ENCODE measurements at places on chromosomes 4 and X.

DNA sequence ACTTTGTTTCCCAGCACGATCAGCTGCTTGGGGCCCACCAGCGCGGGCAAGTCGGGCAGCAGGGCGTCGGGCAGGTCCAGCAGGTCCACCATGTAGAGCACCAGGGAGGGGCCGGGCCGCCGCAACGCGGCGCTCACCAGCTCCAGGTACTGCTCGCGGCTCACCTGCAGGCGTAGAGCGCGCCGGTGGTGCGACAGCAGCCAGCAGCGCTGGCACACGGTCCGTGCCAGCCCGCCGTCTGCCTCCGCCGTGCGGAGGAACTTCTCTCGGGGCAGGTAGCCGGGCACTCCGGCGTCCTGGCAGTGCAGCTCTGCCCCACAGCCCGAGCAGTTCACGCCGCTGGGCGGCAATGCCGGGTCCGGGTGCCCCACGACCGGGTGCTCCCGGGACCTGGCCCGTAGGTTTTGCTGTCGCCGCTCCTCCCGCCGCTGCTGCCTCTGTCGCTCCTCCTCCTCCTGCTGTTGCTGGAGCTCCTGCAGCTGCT lies 527 bp downstream of the NOA1 start:
- peak; percentile 47 for DNase-seq

DNA sequence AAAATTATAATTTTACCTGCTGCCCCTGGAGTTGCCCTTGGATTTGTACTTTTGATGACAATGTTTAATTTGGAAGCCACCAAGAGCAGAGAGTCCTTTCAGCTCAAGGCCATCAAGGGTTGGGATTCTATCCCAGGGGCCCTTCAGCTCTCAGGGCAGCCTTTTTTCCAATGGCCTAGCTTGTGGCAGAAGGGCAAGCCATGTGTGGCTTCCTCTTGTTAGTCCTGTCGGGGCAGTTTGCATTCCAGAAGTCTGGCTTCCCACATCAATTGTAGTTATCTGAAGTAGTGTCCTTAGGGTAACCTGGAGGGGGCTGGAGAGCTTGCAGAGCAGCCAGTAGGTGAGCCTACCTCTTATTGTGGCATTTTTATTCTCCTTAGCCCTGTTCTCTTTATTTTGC lies 569.4 kb downstream of the TRAM1L1 start:
- DNase-seq, result no peak

GRCh38 chr4:3458371-3458770 lies 4.7 kb upstream of the DOK7 start:
- DNase-seq, result no peak

- no peak for DNase-seq
Observed at GRCh38 chr4:168655182-168655581, 158.3 kb downstream of the PALLD start.

DNA sequence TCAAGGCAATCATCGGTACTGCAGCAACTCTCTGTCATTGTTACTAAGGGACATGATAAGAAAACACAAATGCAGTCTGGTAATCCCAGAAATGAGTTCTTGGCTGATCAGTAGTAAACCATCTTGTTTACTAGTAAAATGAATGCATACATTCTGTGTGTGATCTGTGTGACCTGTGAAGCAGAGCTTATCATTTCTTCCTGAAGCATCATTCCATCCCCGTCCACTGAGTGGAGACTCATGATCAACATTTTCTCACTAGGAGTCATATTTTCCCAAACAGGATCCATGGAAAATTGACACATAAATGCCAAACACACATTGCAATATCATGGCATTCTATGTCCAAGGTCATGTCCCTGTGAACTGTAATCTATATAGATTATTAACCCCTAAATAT lies 226.1 kb downstream of the ANKRD50 start:
- no peak for DNase-seq

GRCh38 chr4:88360791-88361190 lies 17.9 kb upstream of the HERC6 start:
- no peak for DNase-seq

DNA sequence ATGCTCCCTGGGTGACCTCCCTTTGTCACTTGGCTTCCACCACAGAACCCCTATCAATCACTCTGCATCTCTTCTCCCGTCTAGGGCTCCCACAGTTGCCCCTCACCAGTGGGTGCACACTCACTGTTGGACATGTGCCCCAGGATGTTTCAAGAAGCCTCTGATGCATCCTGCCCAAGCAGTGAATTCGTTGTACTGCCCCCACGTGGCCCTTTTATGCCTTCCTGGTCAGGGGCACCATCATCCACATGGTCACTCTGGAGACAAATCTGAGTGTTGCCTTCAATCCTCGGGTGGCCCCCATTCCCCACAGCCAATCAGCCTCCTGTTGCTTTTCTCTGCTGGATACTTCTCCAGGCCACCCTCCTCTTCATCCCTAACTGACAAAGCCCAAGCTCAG lies 12.2 kb downstream of the ITIH6 start:
- DNase-seq, result no peak

DNA sequence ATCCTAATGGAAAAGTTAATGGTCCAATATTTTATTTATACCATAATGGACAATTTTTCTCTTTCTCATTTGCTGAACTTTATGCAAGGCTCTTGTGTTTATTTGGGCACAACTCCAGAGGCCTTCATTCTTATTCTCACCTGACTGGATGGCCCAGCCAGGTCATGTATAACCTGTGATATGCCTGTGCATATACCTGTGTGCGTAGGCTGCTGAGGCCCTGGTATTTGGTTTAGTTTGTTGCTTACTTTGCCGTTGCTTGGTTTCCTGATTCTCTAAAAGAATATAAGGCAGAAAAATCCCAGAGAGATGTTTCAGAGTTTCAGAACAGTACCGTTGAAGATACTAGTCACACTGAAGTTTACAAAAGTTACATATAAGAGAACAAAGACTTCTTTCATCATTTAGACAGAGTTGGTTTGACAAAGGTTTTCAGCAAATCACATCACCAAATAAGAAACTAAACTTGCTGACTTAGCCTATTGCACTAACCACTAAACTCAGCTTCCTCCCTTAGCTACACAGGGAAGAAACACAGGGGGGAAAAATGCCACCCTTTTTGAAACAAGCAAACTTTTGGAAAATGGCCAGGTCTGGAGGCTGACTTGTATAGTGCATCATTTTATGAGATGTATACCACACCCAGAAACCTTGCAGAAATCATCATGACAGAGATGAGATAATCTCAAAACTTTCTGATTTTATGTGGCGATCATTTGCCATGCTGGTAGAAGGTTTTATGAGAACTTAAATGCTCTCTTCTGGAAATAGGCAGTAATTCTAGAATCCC lies 248.5 kb downstream of the GRIA3 start:
- DNase-seq, result no peak

- no peak for DNase-seq
Observed at GRCh38 chr4:16807355-16807754, 91.1 kb downstream of the LDB2 start.

- DNase-seq, result no peak
Observed at GRCh38 chrX:118251271-118251670, 94.6 kb upstream of the WDR44 start.

- DNase-seq, result no peak
Observed at GRCh38 chr4:153747406-153747955, 12.3 kb downstream of the RNF175 start.

DNA sequence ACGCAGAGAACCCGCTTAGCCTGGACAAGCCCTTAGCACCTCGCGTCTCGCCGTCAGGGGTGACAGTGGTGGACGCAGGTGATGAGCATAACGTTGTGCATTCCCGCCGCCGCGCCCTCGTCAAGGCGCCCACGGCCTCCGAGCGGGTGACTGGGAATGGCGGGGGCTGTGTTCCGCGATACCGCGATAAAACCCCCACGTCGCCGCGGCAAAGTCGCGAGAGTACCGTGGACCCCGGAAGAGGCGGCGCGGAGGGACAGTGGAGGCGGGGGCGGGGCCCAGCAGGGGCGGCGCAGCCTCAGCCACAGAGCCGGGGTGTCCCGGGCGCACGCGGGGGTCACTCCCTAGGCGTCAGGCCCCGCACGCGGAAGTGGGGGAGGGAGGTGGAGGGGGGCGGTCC lies 53.8 kb downstream of the ZFYVE28 start:
- DNase-seq, result no peak

DNA sequence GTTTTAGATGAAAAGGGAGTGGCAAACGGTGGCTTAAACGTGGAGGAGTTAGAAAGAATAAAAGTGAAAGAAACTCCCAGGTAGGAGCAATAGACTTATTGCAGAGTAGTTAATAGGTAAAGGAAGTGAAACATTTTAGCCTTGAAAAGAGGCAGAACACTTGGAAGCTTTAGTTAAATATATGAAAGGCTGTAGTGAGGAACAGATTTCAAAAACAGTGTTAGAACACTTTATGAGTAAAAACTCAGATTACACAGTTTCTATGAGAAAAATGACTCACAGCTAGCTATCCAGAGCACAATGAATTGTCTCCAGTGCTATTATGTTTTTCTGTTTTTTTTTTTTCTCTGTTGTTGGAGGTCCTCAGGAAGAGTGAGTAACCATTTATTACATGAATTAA lies 45.8 kb downstream of the TACR3 start:
- no peak for DNase-seq

DNA sequence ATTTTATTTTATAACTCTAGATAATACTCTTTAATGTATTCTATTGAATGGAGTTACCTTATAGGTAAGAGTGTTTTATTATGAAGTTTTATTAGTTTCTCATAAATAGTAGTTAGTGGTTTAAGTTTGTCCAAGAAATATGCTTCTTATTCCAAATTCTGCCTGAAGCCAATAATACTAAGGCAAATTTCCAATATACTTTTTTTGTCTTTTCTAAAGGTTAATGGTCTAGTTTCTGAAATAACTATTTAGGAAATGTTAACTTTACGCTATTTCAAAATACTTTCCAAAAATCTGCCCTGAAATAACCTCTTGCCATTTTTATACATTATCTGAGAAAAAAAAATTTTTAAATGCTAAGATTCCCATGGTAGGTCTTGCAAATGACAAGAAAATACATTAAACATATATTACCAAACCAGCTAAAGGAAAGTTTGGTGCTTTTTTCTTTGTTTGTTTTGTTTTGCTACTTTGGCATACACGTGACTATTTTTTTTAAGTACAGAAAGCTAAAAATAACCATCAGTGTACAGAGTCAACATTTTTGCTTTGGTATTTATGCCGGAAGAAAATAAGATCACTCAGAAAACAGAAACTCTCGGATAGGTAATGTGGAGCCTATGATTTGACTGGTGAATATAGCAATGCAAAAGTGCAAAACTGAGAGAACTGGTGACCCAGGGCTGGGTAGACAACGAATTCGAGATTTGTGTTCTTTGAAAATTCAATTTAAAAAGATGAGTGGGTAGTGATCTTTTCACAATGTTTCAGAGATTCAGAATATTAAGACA lies 29.8 kb downstream of the PCDH18 start:
- no peak for DNase-seq

DNA sequence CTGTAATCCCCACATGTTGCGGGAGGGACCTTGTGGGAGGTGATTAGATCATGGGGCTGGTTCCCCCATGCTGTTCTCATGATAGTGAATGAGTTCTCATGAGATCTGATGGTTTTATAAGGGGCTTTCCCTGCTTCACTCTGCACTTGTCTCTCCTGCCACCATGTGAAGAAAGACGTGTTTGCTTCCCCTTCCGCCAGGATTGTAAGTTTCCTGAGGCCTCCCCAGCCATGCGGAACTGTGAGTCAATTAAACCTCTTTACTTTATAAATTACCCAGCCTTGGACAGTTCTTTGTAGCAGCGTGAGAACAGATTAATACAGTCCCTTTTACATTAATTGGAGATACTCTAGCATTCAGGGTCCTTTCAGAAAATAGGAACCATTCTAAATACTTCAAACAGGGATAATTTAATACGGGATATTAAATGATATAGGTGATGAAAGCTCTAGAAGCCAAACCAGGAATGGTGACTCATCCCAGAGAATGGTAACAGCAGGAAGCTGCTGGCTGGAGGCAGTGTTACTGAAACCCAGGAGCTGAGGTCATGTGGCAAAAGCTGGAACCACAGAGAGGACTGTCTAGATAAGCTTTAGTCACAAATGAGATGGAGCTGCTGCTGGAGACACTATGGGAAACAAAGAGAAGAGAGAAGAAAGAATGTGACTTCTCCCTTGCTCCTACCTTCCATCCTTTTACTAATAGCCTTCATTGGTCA lies 57.3 kb downstream of the GSTCD start:
- DNase-seq, result no peak

DNA sequence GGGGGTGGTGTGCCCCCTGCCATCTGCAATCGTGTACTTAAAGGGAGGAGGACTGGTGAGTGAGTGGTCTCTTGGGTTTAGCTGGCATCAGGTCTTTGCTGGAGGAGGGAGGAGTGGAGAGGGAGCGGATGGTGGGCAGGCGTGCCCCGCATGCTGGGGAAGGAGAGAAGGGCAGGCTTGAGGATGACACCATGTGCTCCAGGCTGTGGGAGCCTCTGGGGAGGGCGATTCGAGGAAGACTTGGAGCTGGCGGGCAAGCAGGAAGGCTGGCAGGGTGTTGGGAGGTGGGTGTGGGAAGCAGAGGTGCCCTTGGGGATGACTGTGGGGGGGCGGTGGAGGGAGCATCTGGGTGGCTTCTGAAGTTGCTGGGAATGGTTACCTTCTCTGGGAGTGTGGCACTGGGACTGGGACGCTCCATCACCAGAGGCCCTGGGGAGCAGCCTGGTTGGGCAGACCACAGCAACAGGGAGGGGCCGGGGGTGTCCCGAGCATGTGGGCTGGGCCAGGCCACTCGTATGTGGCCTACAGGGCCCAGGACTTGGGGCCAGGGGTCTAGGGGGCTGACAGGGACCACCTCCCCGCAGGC lies 30.8 kb upstream of the AFAP1 start:
- DNase-seq, result no peak

DNA sequence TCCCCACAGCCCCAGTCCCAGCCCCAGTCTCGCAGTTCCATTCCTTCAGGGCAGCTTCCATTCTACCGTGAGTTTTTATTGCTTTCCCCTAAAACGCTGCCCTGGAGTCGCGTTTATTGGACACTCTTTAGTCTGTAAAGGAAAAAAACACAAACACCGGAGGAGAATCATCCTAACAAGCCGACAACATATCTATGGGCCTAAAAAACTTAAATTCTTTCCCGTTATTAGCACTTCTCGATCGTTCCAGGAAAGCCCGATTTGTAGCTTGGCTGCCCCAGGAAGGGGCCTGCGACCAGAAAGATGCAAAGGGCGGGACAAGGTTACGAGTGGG lies 178.5 kb downstream of the CBR4 start:
- no peak for DNase-seq

- no peak for DNase-seq
Observed at GRCh38 chr4:168885400-168885799, 124.7 kb downstream of the CBR4 start.

- no peak for DNase-seq
Observed at GRCh38 chr4:155288999-155289398, 80.6 kb downstream of the NPY2R start.

DNA sequence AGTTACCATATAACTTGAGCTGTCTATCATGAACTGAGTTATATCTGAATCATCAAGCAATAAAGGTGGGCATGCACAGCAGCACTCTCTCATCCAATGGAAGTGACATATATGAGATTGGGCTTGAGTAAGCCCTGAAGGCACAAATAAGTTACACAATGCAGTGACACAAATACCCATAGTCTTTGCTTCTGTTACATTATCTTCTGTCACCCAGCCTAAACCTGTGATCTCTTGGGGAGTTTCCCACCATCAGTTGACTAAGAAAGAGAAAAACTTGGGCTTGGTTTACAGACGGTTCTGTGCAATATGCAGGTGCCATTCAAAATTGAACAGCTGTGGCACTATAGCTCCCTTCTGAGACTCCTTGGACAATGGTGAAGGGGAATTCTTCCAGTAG lies 138.8 kb upstream of the IL15 start:
- no peak for DNase-seq
